ENCODE measurements at places on chromosomes 11 and 22.

DNA sequence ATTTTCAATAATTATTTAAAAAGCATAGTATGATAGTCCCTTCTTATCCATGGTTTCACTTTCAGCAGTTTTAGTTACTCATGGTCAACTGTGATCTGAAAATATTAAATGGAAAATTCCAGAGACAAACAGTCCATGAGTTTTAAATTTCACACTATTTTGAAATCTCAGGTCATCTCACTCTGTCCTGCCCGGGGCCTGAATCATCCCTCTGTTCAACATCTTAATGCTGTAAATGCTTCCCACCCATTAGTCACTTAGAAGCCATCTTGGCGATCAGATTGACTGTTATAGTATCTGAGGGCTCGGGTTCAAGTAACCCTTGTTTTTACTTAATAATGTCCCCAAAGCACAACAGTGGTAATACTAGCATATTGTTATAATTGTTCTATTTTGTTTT lies 1509.3 kb downstream of the FAM181B start:
- DNase-seq, result no peak

DNA sequence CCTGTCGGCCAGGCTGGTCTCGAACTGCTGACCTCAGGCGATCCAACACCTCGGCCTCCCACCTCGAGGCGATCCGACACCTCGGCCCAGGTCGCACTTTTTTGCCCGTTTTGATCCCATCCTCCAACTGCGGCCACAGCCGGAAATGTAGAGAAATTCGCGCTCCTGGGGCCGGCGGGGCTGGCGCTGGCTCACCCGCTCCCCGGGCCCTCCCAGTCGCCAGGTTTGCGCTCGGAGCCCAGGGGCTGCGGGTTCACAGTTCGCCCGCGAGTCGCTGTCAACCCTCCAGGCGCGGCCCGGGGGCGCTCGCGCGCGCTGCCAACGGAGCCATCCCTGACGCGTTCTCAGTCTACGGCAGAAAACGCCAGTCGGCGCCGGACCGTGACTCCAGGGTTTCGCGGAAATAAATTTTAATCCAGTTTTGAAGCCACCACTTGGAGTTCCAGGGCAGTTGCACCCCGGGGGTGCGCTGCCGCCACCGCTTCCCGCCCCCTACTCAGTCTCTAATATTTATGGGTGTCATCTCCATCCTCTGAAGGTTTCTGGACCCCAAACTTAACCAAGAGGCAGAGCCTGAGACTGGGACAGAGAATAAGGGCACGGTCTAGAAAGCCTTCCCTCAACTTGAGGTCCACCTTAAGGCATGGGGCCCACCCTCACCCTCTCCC lies 1.5 kb upstream of the KLHDC7B start:
- DNase-seq, result peak; percentile 69

DNA sequence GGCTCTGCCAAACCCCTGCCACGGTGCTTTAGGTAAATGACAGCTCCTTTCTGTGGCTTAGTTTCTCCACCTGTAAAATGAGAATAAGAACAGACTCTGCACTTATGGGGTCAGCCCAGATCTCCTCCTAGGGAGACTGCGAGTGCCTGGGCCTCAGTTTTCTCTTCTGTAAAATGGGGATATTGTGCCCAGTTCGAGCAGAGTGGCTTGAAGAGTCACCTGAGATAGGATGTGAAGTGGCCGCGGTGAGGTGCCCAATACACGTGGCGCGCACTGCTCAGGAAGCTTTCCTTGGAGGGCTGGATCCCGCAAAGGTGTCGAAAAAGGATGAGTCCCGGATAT lies 473 bp upstream of the EMID1 start:
- no peak for DNase-seq

DNA sequence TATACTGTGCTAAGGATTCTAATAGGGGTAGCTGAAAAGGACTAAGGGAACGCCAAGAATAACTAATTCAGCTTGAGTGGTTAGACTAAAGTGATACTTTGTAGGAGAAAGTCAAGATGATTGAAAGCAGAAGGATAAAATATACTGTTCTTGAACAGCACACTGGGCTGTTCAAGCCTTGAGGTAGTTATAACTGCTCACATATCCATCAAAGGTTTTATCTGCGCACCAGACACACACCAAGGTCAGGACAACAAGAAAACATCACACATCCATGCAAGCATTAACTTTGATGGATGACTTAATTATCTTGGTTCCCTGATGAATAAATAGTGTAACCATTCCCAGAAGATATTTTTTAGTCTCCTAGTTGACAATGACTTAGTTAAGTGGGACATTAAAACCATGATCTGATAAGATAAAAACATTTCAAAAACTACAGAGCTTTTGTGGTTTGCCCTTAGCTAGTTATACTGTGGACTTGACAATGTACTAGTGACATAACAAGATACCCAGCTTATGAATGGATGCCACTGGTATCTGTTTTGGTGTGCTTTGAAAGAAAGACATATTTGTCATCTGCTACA lies 728.9 kb downstream of the JRKL start:
- no peak for DNase-seq

GRCh38 chr11:64466115-64466718 lies 107.3 kb downstream of the RPS6KA4 start:
- DNase-seq, result no peak

- DNase-seq, result no peak
These were observed 28.8 kb upstream of the TREH start for GRCh38 chr11:118708296-118708695.
